ENCODE measurements at places on chromosomes 6 and 20.

DNA sequence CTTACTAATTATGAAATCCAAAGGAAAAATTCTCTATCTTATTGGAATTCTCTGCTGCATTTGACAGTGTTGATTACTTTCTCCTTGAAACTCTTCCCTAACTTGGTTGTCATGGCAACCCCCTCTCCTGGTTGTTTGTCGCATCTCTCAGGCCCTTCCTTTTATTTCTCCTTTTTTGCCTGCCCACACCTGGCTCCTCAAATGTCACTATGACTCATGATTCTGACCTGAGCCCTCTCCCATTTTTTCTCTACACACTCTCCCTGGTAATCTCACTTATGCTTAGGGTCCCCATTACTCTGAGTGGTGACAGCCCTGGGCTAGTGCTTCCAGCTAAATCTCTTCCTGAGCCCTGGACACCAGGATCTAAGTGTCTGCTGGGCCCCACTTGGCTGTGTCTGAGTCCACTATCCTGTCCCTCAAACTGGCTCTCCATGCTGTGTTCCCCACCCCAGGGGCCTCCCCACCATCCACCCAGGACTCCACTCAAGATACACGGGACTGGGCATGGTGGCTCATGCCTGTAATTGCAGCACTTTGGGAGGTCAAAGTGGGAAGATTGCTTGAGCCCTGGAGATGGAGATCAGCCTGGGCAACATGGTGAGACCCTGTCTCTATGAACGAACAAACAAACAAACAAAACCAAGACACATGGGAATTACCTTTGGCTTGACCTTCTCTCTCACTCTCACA, 16.5 kb upstream of the NNAT start:
- no peak for DNase-seq

DNA sequence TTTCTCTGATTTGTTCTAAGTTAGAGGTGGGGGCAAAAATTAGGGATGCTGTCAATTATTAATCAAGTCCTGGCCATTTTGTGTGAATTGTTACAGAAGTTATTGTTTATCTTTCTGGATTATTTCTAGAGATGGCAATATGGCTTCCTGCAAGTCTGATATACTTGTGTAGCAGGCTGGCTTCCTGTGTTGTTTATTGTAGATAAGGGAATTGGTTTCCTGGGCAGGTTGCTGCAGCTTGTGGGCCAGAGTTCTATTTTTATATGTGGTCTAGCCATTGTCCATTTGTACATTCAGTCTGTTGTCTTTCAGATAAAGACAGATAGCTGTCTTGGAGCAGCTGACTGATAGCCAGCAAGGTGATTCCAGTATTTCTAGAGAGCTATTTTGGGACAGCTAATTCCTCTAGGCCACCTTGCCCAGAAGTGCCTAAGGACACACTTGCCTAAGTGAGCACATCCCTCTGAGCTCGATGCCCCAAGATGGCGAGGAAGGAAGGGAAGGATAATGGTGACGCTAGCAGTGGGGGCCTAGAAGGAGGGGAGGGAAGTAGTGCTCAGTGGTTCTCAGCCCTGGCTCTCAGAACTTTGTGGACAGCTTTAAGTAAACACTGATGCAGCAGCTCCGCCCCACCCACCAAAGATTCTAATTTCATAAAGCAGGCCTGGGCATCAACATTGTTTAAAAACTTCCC, 25.5 kb downstream of the DDO start:
- no peak for DNase-seq

- DNase-seq: no peak
Measured at GRCh38 chr6:43405354-43405753, 22.0 kb upstream of the ABCC10 start.

- DNase-seq: no peak
Measured at GRCh38 chr6:167832497-167833395, 6.0 kb downstream of the AFDN start.

- DNase-seq: no peak
Measured at GRCh38 chr6:43893073-43893472, 123.1 kb downstream of the VEGFA start.

GRCh38 chr20:50153500-50154377, at the start of gene PEDS1:
Gene PEDS1 (minus strand): TSS chr20:50153723. CDS start chr20:50153637, 86 bp downstream.
- peak; percentile 83 for DNase-seq

- DNase-seq: no peak
Measured at GRCh38 chr6:105759946-105760345, 326.2 kb upstream of the PRDM1 start.

GRCh38 chr6:24584382-24584720, 61.6 kb downstream of the KIAA0319 start:
- no peak for DNase-seq

- DNase-seq: no peak
Measured at GRCh38 chr6:130524552-130524951, 158.7 kb downstream of the TMEM200A start.

DNA sequence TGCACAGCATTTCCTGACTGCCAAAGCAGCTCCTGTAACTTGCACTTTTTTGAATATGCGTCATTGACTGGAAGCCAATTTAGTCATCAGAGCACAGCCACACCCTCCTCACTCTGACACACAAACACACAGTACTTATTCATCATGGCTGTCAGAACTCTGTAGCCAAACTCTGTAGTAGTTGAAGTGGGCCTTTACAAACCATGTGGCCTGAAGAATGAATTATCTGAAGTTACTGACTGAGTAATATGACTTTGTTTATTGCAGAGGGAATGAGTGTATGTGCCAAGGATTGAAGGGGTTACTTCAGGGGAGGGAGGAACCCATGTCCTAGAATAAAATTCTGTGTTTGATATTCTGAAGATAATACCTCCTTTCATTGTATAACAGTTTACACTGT, 102.7 kb downstream of the FIG4 start:
- DNase-seq: no peak

GRCh38 chr20:54468082-54468481, 7.3 kb upstream of the DOK5 start:
- DNase-seq: no peak

- peak; percentile 37 for DNase-seq
Measured at GRCh38 chr6:73695619-73696421, at the start of gene CD109. Gene CD109 (plus strand): TSS chr6:73696203. CDS start chr6:73696216, 13 bp downstream.

- peak; percentile 65 for DNase-seq
Measured at GRCh38 chr6:118725944-118726343, 74.6 kb upstream of the CEP85L start.

GRCh38 chr20:9040863-9041524, 27.9 kb upstream of the PLCB4 start:
- no peak for DNase-seq

DNA sequence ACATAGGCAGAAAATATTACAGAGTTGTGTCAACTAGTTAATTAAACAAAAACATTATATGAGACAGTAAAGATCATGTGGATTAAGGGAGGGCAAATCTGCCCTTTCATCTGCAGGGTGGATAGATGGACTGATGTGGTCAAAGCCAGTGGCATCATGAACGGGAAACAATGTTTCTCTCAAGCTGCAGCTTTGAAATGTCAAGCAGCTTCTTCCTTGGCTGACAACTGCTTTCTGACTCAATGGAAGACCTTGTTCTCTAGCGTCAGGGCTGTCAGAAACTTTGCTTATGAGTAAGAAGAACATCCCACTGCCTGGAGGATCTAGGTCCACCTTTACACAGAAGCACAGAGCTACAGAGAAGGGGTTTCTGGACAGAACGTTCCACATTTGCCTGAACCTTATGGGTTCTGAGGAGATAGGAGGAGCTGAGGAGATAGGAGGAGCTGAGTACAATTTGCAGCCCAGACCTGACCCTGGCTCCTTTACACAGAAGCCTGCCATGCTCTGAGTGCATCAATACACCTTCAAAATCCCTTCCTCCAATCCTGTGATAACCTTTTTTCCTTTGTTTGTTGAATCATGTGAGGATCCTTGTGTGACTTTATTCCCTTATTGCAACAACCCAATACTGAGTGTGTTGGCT, 6.1 kb downstream of the CST5 start:
- DNase-seq: no peak

DNA sequence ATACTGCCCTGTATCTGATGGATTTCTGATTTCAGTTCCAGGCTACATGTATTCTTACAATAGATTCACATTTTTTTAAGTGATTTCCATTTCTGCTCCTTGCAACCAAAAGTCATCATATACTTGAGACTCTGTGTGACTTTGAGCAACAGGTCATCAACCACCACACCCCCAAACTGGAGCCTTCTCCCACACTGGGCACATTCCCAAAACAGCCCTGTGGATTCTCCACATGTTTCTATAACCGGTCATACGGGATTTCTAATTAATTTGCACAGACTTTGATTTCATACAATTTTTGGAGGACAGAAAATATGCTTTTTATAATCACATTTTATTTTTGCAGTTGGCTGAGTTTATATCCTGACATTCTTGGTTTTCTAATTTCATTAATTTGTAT, 317.2 kb upstream of the ID4 start:
- no peak for DNase-seq

DNA sequence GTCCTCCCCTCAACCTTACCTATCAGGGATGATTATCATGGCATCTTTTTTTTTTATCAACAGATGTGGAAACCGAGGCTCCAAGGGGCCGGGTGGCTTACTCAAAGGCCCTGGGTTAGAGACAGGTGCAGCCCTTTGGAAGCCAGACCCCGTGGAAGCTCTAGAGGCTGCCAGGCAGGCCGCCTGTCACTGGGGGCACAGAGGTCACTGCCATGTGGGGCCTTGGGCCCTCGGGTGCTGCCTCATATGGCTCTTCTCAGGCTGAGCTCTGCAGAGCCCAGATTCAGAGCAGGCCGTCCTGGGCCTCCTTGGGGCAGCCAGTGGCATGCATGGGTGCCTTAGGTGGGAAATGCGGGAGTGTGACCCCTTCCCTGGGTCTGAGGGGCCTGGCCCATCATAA, 136.3 kb downstream of the PHACTR3 start:
- no peak for DNase-seq

DNA sequence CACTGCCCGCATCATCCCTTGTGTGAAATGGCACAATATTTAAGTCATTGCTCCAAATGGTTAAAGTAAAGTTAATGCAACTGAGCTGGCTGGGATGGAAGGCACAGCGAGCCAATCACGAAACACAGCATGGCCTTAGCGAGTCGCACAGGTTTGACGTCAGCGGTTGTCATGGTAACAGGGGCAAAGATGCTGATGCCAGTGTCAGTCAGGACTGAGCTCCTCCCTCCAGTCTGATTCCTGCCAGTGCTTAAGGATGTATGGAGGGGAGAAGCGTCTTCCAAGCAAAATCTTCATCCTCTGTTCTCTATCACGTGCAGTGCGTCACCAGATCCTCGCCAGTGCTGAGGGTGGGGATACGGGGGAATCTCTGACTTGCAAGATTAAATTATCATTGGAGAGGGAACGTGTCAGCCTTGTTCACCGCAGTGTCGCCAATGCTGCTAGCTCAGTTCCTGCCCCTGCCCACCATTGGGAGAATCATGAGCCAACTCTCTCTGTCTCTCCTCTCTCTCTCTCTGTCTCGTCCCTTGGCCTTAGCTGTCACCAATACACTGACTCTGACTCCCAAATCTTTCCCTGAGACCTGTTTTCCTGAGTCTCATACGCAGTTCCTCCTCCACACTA, 24.5 kb downstream of the TSPYL4 start:
- DNase-seq: no peak

- DNase-seq: no peak
Measured at GRCh38 chr6:42970871-42971612, 7.9 kb downstream of the PEX6 start.

DNA sequence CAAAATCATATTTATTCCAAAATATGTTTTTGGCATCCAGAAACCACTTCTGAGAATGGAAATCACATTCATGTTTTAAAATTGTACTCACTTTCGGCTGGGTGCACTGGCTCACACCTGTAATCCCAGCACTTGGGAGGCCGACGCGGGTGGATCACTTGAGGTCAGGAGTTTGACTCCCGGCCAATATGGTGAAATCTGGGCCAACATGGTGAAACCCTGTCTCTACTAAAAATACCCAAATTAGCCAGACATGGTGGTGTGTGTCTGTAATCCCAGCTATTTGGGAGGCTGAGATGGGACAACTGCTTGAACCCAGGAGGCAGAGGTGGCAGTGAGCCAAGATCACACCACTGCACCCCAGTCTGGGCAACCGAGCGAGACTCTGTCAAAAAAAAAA, 580.7 kb downstream of the MAFB start:
- no peak for DNase-seq

- peak; percentile 85 for DNase-seq
Measured at GRCh38 chr6:30396833-30397479, 52.0 kb downstream of the RPP21 start.

GRCh38 chr6:35473850-35474130, 5.6 kb downstream of the RPL10A start:
- DNase-seq: no peak

DNA sequence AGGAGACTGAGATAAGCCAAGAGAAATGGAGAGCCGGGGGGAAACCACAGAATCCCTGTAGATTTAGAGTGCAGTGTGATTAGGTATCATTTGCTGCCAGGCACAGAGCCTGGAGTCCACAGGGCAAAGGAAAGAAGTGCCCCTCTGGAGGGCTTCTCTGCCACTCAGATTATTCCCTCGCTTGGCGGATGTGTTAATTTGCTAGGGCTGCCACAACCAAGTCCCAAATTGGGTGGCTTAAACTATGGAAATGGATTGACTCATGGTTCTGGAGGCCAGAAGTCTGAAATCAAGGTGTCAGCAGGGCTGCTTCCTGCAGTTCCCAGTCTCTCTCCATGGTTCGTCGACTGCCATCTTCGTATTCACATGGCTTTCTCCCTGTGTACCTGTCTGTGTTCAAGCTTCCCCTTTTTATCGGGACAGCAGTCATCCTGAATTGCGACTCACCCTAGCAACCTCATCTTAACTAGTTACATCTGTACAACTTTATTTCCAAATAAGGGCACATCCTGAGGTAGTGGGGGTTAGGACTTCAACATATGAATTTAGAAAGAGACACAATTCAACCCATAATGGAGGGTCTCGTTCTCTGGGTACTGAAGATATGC, 122.2 kb downstream of the ANKRD60 start:
- DNase-seq: no peak

- DNase-seq: no peak
Measured at GRCh38 chr6:170405311-170405975, 98.9 kb downstream of the FAM120B start.

DNA sequence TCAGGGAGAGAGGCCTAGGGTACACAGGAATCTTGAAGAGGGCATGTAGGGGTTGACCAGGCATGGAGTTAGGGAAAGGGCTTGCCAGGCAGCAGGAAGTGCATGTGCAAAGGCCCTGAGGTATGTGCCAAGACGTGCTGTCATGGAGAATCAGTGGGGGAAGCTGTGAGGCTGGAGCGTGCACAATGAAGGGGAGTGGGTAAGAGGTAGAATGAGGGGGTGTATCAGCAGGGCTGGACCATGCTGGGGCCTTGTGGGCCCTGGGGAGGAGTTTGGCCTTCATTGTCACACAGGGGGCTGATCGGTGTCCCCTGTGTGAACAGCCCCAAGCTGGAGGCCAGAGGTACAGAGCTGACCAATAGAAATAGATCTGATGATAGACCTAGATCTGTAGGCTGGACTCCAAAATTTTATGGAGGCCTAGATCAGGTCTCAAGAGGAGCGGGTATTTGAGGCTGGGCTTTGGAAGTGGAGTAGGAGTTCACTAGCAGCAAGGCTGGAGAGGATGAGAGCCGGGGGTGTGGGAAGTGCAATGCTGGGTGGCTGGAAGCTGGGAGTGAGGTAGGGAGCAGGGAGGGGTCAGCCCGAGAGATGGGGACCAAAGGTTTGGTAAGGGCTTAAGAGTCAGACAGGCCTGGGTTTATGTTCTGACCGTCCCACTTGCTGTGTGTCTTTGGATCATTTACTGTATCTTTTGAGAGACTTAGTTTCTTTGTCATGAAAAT, 3.0 kb downstream of the SRC start:
- DNase-seq: no peak

- no peak for DNase-seq
Measured at GRCh38 chr6:7008451-7008988, 99.2 kb upstream of the RREB1 start.

GRCh38 chr6:53090576-53090975, 25.4 kb downstream of the FBXO9 start:
- DNase-seq: no peak

- DNase-seq: no peak
Measured at GRCh38 chr20:11838076-11838636, 79.5 kb upstream of the BTBD3 start.
